ENCODE measurements at places on chromosomes 7 and 10.

DNA sequence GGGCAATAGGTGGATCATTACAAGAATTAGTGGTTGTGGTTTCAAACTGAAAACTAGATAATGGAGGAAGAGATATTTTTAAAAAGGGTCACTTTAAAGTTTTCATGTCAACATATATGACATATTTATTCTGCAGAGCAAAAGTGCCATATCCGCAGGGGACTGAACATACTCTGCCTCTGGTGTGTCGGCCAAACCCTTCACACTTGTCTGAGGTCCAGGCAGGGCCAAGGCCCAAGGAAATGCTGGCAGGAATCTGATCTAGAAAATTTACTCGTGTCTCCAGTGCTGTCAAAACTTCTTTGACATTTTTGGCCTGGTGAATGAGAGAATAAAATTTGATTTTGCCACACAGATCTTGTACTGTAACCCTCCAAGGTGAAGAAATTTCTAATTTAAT lies 562.3 kb downstream of the CCSER2 start:
- no peak for DNase-seq

GRCh38 chr10:35643151-35644049 lies 1.3 kb upstream of the FZD8 start:
- DNase-seq: no peak

DNA sequence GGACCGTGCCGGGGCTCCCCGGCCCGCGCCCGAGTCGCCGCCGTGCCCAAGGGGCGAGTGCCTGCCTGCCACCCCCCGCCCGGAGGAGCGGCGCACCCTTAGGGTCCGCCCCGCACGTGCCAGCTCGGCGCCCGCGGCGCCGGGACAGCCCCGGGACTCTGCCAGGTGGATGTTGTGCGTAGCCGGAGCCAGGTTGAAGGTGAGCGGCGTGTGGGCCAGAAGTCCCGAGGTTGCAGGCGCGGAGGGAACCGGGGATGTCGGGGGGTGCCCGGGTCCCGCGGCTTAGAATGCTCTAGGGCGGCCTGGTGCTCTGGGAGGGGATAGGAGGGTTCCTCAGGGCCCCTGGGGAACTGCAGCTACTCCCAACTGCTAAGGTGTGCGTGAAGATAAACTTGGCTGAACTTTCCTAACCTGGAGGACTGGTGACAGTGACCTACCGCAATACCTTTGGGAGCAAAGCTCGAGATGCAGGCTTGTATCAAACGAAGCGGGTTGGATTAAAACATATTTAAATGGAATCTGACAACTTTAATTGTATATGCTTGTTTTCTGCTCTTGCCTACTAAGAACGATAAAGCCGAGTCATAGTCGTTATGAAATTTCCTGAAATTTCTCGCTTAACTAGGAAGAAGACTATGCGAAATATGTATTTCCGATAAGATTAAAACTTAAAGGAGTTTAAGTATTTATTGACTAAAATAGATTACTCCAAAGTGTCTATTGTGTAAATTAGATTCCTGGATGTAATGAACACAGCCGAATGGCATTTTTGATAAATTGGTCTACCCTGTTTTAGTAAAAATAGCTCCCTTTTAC lies at the start of gene CUX1:
Gene CUX1, plus strand, starts transcription at position 156 of the 816 bp plus-strand sequence. Its CDS starts 14 bp downstream, at position 170.
- no peak for DNase-seq

- no peak for DNase-seq
Observed at GRCh38 chr10:93415693-93416092, 66.4 kb downstream of the MYOF start.

- no peak for DNase-seq
Observed at GRCh38 chr10:9545073-9545472, 1472.6 kb upstream of the CELF2 start.

GRCh38 chr10:24463611-24464426 lies 254.9 kb downstream of the KIAA1217 start:
- no peak for DNase-seq

Data from bone marrow (tissue), 2 donors.